CD4-positive, alpha-beta T cell treated with Interleukin-1 beta for 1 hour (primary cell): ENCODE measurements at places on chromosomes 6 and 20.

GRCh38 chr20:45878076-45878761 lies 2.8 kb upstream of the ZSWIM1 start:
- no peak for DNase-seq

DNA sequence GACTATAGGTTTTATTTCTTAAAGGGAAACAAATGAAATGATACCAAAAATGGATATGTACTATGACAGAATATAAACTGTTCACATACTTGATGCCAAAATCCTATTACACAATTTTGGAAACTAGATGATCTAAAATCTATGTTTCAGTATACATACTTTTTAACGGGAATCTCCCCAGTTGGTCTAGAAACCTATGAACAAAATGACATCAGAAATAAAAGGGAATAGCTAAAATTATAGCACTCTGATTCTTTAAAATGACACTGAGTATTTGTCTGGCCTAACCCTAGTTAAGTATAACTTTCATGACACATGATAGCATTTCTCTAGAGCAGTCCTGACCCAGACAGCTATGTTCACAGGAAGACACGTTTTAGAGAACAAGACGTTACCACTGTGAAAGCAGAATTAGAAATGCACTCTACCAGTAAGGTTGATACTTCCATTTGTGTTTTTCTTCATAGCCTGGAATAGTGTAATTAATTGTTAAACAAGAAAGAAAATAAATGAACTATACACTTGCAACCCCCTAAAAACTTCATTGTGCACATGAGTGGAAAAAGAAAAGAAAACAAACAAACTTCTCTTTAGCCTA lies 3.3 kb downstream of the OSER1 start:
- DNase-seq, result no peak

DNA sequence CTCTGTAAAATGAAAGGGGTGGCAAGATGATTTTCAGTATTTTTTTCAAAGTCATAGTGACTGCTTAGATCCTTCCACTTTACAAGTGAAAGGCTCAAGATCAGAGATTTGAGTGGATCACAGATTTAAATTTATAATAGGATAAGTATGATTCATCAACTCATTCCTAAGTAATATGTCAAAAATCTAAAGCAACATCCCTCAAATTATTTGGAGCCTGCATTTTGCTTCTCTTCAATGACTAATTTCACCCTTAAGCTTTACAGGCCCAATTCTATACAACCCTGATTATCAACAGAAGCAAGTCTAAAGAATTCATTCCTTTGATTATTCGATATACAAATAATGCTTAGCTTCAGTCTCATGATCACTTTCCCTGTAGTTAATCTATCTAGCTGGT lies 93.9 kb upstream of the HEY2 start:
- no peak for DNase-seq

DNA sequence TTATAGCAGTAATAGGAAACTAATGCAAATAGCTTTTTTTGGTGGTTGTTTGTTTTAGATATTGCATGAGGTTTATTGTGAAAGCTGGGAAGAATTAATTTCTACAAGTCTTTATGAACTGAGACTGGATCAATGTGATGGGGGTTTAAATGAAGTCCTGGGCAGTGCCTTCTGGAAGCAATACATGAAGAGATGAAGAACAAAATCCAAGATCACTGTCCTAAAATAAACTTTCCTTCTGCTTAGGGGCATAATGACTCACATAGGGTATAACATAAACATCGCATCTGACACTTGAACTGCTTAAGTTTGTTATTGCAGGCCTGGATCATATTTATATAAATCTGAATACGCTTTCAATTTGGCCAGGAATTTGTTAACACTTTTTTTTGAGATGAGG lies 20.9 kb upstream of the SHLD1 start:
- no peak for DNase-seq

DNA sequence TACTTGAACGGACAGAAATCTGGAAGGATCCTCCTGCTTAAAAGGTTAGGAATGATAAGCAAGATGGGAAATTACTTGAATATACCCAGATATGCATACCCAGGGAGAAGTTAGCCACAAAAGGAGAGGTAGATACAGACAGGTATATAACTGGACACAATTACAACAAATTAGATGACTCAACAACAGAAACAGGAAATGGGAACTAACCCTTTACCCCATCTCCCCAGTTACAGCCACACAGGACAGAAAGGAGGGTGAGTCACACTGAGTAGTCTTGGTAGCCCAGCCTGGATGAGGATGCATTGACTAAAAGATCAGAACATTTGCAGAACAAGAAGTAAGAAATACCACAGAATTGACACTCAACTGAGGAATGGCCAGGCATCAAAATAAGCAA lies 61.2 kb downstream of the C6orf52 start:
- DNase-seq, result peak; percentile 1

DNA sequence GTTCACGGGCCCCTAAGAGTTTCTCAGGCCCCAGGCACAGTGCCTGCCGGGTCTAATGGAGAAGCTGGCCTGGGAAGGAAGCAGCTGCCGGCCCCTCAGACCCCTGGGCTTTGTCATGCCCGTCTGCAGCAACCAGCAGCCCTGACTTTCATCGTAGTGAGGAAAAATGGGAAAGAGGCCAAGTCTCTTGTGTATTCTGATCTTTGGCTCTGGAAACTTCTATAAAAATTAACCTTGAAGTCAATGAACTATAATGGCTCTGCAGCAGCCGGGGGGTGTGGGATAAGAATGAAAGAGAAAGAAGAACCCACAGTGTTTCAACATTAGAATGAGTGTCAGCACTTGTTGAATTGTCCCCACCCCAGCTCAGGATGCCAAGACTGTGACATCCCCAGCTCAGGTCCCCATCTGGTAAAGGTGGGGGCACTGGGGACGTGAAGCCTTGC lies 12.9 kb downstream of the TGM2 start:
- no peak for DNase-seq

DNA sequence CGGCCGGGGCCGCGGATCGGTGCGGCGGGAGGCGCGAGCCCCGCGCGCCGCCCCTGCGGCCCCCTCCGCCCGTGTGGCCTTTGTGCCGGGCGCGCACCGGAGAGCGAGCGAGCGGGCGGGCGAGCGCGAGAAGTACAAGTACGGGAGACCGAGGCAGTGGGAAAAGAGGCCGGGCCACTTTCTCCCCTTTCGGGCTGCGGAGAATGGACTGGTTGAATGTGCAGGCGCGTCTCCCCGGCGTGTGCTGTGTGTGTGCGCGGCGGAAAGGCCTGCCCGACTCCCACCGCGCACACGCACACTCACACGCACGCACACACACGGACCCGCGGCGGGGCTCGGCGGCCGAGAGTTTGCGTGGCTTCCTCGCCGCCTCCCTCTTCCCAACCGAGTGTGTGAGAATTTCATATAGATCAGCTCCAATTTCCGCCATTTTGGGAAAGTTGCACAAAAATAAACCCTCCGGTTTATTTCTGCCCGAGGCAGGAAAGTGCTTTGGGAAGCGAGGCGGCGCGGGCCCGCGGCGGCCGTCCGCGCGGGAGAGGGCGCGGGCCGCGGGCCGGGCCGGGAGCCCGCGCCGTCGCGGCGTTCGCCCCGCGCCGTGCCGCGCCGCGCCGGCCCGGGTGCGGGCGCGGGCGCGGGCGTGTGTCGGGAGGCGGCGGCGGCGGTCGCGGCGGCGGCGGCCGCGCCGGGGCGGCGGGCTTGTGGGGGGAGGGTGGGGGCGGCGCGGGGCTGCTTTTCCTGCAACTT lies 1.1 kb downstream of the L3MBTL3 start:
- DNase-seq, result peak; percentile 36

- no peak for DNase-seq
Observed at GRCh38 chr6:8000636-8001035, 63.6 kb downstream of the BLOC1S5 start.

DNA sequence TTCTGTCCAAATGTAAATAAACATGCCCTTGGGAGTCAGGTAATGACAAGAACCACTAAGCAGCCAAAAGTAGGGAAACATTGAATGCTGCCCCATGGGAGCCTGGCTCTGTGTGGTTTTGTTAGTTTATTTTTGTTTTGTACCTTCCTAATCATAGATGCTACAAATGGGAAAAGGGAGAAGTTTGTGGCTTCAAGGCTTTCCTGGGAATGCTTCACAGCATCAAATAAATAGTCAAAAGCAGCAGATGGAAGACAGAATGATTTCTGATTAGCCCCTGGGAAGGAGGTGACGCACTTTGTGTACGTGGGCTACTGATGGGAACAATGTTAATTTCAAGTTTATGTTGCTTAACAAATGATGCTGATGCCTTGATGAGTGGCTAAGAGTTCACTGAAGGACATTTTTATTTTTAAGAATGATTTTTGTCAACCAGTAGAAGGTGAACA lies 532.7 kb downstream of the BCKDHB start:
- no peak for DNase-seq

DNA sequence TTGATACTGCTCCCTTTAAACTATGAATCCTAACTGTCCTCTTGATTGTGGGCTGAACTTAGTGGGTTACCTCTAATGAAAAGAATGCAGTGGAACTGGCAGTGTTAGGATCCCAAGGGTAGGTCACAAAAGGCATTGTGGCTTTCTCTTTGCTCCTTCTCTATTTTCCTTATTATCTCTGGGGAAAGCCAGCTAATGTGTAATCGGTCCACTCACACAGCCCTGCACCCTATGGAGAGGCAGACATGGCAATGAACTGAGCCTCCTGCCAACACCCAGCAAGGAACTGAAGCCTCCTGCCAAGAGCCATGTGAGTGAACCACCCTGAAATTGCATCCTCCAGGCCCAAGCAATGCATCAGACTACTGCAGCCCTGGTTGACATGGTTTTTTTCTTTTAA lies 24.6 kb upstream of the ZNF133 start:
- no peak for DNase-seq

DNA sequence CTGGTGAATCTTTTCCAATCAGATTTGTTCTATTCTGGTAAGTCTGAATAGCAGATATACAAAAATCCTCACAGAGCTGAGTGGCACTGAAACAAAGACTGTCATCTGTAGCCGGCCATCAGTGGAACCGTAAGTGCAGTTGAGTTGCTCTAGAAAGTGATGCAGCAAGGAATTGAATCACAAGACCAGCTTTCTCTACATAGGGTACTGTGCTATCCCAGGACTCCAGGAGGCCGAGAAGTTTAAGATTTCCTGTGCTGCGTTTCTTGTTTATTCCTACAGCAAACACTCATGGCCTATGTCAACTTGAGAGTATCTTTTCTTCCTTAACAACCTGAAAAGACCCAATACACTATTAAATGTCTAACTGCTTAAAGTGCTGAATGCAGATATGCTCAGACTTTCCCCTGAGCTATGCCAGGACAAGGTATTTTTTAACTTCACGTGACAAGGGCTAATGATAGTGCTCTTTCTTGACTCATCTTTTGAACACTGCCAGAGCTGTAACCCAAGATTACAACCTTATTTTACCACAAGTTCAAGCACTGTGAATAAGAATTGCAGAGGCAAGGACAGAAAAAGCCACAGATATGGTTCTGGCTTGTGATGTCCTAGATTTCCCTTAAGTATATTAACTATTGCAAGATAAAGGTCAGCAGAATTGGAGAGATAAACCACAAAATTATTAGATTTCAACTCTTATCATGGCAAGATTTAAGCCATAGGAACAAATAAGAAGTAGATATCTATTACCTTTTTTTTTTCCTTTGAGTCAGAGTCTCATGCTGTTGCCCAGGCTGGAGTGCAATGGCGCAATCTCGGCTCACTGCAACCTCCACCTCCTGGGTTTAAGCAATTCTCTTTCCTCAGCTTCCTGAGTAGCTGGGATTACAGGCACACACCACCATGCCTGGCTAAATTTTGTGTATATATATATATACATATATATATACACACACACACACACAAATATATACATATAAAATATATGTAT lies 71.6 kb downstream of the GJA1 start:
- DNase-seq, result no peak

DNA sequence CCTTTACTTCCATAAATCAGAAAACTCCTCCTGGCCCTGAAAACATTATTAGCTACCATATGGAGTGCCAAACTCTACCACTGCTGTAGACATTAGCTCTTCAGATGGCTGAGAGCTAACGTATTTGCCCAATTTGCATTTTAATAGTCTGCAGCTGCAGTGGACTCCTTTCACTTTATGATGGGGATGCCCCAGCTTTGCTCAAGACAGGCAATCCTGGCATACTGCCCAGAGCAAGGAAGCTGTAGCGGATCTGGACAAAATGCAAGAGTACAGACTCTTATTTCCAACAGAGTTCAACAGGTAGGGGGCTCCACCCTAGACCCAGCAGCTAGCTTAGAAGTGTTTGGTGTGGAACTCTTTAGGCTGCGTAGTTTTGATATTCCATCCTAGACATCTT lies 246.7 kb downstream of the FOXC1 start:
- peak; percentile 30 for DNase-seq

- no peak for DNase-seq
Observed at GRCh38 chr6:136831873-136832562, 9.6 kb downstream of the PEX7 start.

- no peak for DNase-seq
Observed at GRCh38 chr6:39422238-39422637, 99.7 kb upstream of the KCNK16 start.

- no peak for DNase-seq
Observed at GRCh38 chr6:55388211-55388610, 60.9 kb downstream of the GFRAL start.

DNA sequence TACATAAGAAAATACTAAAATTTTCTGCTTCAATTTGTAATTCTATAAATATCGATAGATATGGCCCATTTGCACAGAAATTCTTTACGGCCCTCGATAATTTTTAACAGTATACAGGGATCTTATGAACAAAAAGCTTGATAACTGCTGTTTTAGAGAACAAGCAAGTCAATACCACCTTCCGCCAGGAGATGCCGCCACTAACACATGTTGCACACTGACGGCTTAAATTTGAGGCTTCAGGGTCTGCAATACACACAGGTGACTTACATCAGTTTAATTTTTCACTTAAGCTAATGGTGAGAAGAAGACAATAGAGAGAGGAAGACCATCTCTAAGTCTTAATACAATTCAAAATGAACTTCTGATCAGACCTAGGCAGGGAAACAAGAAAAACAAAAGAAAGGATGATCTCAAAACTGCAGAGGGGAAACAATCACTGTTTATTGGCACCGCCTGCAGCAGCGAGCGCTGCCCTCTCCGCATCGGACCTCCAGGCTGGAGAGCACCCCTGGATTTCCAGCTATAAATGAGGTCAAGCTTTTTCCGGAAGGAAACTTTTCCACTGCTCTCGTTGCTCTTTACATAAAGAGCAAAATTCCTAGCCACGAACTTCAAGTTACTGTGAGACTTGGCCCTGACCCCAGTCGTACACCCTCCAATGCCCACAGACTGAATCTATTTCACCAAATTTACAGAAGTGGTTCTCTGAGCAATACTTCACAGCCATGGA lies 53.9 kb downstream of the OTOR start:
- DNase-seq, result peak; percentile 39

GRCh38 chr20:6685181-6685582 lies 82.3 kb upstream of the BMP2 start:
- DNase-seq, result no peak

DNA sequence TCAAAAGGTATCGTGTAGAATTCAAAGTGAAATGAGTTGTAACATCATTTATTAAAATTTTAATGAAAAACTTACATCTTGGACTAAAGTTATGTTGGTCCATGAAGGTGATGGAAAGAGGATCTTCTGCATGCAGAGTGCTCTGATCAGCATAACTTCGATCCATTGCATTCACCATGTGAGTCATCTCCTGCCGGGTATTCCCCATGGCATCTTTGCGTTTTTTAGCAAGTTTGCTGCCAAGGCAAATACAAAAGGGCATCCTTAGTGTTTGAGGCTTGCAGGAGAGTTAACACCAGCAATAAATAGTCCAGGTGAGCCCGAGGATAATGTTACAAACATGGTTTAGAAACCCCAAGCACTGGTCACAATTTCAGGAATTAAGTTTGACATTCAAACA lies 104.2 kb upstream of the THEMIS start:
- DNase-seq, result no peak
